ENCODE measurements at places on chromosomes 3 and 15.

DNA sequence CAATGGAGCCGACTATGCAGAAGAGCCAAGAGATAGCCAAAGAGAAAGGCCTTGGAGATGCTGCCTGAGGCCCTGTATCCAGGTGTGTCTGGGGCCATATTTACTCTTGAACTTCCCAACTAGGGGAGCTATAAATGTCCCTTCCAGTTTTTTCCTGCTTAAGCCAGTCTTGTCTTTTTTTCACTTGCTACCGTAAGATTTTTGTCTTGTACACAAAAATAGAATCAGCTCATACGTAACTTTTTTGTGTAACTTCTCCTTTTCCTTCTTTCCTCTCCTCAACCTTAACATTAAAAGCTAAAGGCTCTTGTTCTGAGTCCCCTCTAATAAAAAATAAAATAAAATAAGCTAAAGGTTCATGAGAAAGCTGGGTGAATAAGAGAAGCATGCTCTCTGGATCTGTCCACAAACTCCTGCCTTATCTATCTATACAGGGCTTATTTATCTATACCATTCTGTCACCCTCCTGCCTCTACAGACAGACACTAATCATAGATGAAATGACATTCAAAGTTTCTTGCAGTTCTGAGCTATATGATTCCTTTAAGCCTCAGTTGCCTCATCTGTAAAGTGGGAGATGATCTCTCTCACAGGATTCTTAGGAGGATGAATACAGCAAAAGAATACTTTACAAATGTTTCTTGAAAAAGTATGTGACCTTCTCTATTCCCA is 4.6 kb downstream of the SUMF1 start:
- DNase-seq, result no peak

DNA sequence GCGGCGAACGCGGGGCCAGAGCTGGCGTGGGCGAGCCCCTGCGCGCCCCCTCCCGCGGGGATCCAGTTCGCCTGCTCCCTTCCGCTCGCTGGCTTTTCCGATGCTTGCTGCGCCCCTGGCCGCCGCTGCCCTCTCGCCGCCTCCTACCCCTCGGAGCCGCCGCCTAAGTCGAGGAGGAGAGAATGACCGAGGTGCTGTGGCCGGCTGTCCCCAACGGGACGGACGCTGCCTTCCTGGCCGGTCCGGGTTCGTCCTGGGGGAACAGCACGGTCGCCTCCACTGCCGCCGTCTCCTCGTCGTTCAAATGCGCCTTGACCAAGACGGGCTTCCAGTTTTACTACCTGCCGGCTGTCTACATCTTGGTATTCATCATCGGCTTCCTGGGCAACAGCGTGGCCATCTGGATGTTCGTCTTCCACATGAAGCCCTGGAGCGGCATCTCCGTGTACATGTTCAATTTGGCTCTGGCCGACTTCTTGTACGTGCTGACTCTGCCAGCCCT is 721 bp downstream of the P2RY1 start:
- no peak for DNase-seq

DNA sequence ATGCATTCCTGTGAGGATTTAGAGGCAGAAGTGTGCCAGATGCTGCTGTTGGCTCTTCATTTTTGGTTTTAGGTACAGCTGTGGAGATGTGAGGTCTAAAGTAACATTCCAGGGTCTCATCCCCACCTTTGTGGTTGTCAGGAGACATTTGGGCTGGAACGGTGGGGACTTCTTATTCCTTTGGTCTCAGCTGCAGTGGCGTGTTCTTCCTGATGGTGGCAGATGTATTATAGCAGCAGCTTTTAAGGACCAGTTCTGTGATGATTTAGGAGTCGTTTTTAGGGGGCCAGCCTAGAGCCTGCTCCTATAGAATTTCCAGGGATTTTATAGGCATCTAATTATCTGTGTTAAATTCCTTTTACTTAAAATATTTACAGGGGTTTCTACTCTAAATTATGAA is 221.0 kb upstream of the EOMES start:
- no peak for DNase-seq

DNA sequence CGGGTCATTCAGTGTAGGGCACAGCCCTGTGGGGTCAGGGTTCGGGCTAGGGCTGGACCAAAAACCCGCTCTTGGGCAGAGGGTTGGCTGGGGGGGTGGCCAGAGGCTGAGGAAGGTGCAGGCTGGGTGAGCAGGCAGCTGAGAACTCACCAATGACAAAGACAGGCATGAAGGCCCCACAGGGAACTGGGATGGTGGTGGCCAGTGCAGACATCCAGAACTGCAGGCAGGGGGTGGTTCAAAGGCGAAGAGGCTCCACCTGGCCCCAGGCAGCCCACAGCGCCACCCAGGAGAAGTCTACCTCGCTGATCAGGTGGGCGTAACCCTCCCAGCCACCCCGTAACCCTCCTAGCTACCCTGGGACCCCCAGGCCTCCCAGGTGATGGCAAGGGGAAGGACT is 6.7 kb downstream of the CLCN2 start:
- DNase-seq, result no peak

- peak; percentile 90 for DNase-seq
Observed at GRCh38 chr3:123066896-123067688, at the start of gene PDIA5. PDIA5 (plus strand) TSS chr3:123067025; CDS start chr3:123067165, 140 bp downstream.

DNA sequence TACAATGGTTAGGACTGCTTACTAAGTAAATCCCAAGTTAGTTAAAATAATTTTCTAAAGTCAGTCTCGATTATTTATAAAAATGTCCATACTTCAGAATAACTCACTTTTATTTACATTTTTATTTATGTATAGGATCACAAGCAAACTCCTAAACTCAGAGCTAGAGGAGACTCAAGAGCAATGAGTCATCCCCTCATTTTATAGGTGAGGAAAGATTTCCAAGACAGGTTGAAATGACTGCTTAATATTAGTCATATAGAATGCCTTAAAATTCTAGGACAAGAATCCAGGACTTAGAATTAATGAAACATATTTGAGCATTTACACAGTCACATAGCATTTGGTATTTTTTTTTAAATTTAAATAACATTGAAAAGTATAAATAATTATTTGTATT is 983.8 kb downstream of the SI start:
- no peak for DNase-seq

DNA sequence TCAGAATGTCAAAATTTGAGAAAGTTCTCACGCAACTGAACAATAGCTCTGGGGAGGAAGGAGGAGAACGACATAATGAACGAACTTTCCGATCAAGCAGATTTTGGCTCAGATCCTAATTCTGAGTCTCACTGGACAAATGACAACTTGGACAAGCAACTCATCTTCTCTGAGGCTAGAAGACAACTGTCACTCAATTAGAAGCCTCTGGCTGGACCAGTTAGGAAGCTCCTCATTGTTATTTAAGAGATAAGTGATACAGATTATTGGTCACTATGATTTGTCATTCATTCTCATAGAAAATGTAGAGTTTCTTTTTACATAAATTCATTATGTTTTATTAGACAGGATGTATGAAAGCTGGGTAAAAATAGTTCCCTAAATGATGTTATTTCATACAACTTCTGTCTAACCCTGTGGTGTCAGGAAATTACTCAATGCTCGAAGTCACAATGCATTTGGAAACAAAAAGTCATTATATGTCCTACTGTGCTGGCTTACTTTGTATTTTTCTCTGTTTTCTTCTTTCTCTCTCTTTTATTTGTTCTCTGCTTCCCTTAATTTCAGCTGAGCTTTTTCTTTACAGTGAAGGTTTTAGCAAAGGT is 11.0 kb upstream of the C3orf49 start:
- no peak for DNase-seq

GRCh38 chr3:71046791-71047190 is 536.7 kb downstream of the FOXP1 start:
- DNase-seq, result no peak

DNA sequence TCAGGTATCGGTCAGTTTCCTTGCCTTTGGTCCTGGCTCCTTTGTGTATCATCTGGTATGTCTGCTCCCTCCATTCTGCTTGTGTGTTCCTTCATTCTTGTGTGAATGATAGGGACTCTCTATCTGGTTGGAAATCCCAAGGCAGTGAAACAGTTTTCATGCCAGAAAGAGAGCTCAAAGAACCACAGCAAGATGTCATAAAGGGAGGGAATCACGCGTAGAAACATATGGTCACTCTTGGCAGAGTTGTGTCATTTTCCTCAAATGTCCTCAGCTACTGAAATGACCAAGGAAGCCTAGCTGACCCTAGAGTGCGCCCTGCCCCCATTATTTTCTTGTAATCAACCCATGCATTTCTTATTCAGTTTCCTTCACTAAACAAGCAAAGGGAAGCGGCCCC is 48.0 kb downstream of the RASGRP1 start:
- no peak for DNase-seq

- no peak for DNase-seq
Observed at GRCh38 chr3:52355526-52355925, 39.4 kb downstream of the DNAH1 start.

DNA sequence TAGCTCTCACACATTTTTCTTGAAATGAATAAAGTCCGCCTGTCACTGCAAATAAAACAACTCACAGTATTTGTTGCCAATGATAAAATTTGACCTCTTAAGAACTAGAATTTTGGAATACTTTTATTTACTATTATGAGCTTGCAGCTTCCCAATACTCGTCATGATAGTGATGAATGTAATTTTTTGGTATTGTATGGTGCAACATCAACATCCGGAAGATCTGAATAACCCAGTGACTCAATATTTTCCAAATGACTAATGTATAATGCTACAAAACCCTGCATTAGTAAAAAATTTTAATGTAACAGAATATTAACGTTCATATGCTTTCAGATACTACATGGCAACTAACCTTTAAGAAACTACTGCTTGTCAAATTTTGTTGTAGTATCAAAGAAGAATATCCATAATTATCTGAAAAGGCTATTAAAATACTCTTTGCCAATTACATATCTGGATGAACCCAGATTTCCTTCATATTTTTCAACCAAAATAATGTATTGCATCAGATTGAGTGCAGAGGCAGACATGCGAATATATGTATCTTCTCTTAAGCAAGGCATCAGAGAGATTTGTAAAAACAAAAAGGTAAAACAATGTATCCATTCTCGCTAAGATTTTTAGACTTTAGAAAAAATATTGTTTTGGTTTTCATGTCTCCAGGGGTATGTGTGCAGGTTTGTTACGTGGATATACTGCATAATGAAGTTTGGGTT is 95.3 kb downstream of the IGF2BP2 start:
- DNase-seq, result no peak

DNA sequence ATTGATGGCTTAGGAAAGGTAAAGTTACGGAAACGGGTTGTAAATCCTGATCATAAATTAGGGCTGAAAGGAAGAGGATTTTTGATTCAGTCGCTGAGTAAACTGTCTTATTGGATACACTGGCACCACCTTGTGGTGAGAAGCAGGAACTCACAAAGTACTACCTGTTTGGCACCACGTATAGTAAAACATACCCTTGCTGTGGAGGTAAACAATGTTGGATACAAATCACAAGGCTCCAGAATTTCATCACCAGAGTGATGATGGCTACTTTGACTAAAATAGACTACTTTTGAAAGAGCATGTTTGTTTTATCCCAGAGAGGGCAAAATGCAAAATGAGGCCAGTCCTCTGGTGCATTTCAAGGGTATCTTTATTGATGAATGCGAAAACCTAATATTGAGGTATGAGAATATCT is 216.9 kb downstream of the IGSF11 start:
- peak; percentile 77 for DNase-seq

- DNase-seq, result no peak
Observed at GRCh38 chr3:104132566-104133403, 1233.9 kb upstream of the ALCAM start.

DNA sequence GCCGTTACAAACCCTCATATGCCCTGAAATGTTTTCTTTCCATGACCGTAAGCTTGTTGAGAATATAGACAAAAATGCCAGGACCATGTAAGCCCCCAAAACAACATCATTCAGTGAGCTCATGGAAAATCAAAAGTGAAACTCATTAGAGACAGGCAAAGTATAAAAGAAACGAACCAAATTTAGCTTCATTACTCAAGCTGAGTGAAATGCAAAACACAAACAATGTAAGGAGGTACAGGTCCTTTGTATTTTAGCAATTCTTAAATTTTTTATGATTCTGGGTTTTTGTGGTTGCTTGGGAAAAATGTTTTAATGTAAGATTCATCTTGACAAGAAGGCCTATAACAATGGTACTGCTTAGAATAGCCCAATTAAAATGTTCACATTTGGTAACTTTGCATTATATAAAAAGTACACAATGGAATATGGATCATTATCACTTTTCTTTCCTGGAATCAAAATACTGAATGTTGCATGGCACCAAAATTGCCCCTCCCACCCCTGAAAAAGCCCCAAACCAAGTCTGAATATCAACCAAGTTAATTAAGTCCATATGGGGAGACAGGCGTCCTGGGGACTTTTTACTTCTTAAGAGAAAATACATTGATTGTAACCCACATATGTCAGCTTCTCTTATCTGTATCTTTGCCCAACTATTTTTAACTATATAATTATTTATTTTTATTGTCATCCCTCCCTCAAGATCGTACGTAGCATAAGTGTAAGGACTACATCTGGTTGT is 247.7 kb upstream of the CDIN1 start:
- no peak for DNase-seq

DNA sequence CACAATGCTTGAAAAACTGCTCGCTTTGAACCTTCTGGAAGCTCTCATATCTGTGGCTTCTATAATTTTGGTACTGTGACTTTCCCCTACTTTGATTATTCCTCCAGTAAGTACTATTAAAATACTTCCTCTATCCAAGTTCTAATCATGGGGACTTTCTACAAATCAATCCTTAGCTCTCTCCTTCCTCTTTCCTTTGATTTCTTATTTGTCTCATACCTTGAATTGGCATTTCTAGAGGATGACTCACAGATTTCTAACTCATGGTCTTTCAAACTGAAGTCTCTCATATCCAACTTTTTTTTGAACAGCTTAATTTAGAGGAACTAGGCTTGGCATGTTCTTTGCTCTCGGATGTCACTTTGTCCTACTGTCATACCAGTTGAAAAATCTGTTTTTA is 241.8 kb downstream of the TBC1D5 start:
- no peak for DNase-seq

- no peak for DNase-seq
Observed at GRCh38 chr3:64449026-64449425, 223.8 kb upstream of the PRICKLE2 start.

DNA sequence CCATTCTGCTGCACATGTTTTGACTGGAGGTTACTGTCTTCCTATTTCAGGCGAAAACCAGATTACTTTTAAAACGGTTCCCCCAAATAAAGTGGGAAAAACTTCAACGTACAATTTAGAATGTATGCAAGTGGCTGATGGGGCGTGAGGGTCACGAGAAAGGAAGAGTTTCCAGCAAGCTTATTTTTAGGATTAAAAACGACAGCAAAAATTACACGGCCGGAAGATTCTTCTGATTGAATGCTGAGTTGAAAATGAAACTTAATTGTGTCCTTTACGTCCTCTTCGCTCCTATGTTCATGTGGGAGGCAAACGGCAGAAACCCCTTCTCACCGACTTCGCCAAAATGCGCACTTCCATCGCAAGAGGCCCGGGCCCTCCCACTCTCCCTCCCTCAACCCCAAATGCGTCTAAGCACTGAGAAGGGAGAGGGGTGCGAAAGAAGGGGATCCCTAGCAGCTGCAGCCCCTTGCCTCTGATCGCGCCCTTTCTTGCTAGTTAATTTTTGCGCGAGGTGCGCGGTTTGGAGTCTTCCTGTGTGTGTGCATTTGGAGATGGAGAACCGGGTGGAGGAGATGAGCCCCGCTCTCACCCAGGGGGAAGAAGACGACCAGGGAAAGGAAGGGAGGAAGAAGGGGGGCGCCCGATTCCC is 656 bp downstream of the CD47 start:
- peak; percentile 35 for DNase-seq

- DNase-seq, result peak; percentile 18
Observed at GRCh38 chr3:47578691-47579632, at the start of gene CSPG5. CSPG5 (minus strand) TSS chr3:47578865; CDS start chr3:47578693, 172 bp downstream.

Measured in NCI-H2029 (cell line).